ENCODE measurements at places on chromosomes 11 and 22. TPM values are rescaled to one million over a fixed set of nuclear protein-coding genes. Genes with fewer than 3 reads are reported as not detected.
A peak's percentile ranks its signal among the peaks of the same experiment; 100 is the strongest.

The WNT11 gene
- total RNA-seq, result 1.2 TPM

The PLAAT3 gene
- total RNA-seq, result 3.6 TPM

The TOMT gene
- total RNA-seq, result not detected

The ARHGAP8 gene
- total RNA-seq, result 6.3 TPM

GRCh38 chr22:38755911-38756532, at the start of gene SUN2:
SUN2 (minus strand) TSS chr22:38755998; CDS start chr22:38752628, 3,370 bp downstream.
- DNase-seq, result peak; percentile 95

- DNase-seq, result no peak
Measured at GRCh38 chr11:12274056-12274455, 103.3 kb upstream of the PARVA start.

GRCh38 chr11:128318856-128319474, 268.4 kb downstream of the ETS1 start:
- DNase-seq, result no peak

DNA sequence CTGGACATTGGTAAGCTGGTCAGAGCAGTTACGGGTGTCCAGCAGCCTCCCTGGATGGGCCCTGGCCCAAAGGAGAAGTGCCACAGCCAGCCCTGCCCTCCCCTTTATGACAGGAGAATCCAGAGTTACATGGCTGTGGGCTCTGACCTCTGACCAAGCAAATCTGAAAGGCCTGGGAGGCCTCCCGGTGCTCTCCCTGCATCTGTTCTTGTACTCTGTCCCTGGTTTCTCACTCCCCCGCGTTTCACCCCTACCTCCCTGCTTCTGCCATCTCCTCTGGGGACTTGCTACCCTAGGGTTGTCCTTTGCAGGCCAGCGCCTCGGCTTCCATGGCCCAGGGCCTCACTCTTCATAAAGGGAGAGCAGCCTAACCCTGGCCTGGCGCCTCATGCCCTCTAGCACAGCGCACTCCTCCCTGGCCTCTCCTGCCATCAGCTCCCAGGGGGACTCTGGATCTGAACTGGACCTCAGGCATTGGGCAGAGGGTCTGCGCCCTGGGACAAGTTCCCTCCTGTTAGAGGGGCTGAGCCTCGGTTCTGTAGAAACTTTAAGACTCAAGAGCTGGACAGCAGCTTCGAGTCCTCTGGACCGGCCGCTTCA, 10.7 kb downstream of the PICK1 start:
- DNase-seq, result no peak

DNA sequence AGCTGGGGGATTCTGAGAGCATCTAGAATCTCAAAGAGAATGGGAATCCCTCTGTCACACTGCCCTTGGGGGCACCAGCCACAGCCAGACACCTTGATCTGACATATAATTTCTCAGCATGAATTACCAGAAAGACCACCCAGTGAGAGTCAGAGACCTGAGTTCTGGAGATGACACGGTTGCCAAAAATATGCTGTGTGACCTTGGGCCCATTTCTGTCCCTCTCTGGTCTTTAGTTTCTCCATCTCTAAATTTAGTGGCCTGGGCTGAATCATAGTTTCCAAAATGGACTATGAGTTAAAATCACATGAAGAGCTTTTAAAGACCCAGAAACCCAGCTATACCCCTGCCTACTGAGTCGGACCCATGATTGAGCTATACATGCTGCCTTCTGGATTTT, 15.9 kb downstream of the SEZ6L start:
- DNase-seq, result no peak

- no peak for DNase-seq
Measured at GRCh38 chr22:36197065-36197440, 4.6 kb downstream of the APOL4 start.

DNA sequence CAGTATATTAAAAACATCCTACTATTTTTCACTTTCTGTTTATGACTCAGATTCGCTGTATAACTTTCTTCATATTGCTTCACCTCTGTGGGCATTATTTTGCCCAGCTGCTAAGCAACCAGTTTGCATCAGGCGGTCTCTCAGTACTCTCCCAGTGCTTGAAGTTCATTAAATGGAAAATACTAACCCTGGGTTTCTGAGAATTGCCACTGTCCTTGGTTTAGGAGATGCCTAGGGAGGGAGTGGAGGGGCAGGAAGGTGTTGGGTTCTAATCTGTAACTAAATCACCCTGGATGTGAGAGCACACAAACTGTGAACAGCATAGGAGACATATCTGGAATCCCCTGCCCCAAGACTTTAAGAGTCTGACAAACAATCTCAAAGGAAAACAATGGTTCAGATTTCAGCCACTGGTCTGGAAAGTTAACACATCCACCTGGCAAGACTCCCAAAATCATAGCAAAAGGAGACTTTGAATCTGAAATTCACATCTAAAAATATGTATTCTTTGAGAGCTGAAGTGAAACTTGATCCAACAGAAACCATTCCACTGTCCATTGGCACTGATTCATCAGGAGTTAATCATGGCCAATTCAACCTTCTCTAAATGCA, 540.0 kb downstream of the SOX6 start:
- no peak for DNase-seq

- DNase-seq, result no peak
Measured at GRCh38 chr11:36605221-36606216, 7.5 kb upstream of the RAG2 start.

DNA sequence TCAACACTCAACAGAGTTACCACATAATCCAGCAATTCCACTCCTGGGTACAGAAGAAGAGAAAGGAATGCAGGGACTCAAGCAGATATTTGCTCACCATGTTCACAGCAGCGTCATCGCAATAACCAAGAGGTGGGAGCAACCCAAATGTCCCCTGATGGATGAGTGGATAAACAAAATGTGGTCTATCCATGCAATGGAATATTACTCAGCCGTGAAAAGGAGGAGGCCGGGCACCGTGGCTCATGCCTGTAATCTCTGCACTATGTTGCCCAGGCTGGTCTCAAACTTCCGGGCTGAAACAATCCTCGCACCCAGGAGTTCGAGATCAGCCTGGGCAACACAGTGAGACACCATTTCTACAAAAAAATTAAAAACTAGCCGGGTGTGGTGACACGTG, 131.7 kb downstream of the CTTN start:
- no peak for DNase-seq

GRCh38 chr11:20010156-20010850, 150.0 kb downstream of the DBX1 start:
- DNase-seq, result no peak

DNA sequence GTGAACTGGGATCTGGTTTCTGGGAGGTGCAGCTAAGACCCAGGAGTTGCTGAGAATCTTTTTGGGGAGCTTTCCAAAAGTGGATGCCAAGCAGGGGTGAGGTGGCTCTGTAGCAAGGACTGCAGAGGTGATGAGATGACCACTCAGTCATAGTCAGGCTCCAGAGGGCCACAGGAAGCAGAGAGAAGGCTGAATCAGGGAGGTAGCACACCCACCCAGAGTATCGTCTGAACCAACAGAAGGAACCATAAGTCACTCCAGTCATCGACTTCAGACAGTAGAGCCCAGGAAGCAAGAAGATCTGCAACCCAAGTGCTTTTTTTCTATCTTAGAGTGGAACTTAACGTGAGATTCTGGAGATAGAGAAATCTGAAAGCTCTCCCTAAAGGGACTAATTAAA, 335.7 kb upstream of the MPPED2 start:
- DNase-seq, result no peak

- no peak for DNase-seq
Measured at GRCh38 chr11:57303280-57303989, 21.3 kb downstream of the TNKS1BP1 start.

Data from CD4-positive, alpha-beta T cell (primary cell).